ENCODE measurements at places on chromosomes 2 and 18. TPM values are rescaled to one million over a fixed set of nuclear protein-coding genes. Genes with fewer than 3 reads are reported as not detected.

Gene CRYBA2
- total RNA-seq: not detected

Gene FOXD4L1
- total RNA-seq: 0.16 TPM

Gene QPCT
- total RNA-seq: 1.7 TPM

Gene TACR1
- 0.09 TPM for total RNA-seq

Gene AOX1
- 23.6 TPM for total RNA-seq

Gene OR6B2
- not detected for total RNA-seq

Gene DSG2
- total RNA-seq: 5.6 TPM

Gene ASIC4
- not detected for total RNA-seq

Gene LRRTM4
- 1.5 TPM for total RNA-seq

Gene CCDC178
- total RNA-seq: 0.72 TPM

Gene SH3YL1
- total RNA-seq: 123 TPM

Gene EMX1
- not detected for total RNA-seq

Gene SCYGR3
- not detected for total RNA-seq

Gene ABCB11
- total RNA-seq: not detected

Gene RAPH1
- 16.5 TPM for total RNA-seq

Gene CYP1B1
- 146 TPM for total RNA-seq

Gene TMEM198
- 1.1 TPM for total RNA-seq

Gene EFR3B
- 1.1 TPM for total RNA-seq

Gene C2orf78
- total RNA-seq: not detected

Gene REG1B
- not detected for total RNA-seq

Gene MAP2
- 2.1 TPM for total RNA-seq

Gene PLEKHM3
- total RNA-seq: 15.1 TPM

Gene MARCHF4
- total RNA-seq: 0.57 TPM

Gene OSBPL6
- total RNA-seq: 5.2 TPM

Gene RPL31
- 639 TPM for total RNA-seq

Gene KATNAL2
- total RNA-seq: 10.4 TPM
